ENCODE measurements at places on chromosomes 5 and 9. TPM values are rescaled to one million over a fixed set of nuclear protein-coding genes. Genes with fewer than 3 reads are reported as not detected.

- DNase-seq: peak; percentile 41
These were observed 541.0 kb downstream of the RAB3C start for GRCh38 chr5:59123595-59124561.

DNA sequence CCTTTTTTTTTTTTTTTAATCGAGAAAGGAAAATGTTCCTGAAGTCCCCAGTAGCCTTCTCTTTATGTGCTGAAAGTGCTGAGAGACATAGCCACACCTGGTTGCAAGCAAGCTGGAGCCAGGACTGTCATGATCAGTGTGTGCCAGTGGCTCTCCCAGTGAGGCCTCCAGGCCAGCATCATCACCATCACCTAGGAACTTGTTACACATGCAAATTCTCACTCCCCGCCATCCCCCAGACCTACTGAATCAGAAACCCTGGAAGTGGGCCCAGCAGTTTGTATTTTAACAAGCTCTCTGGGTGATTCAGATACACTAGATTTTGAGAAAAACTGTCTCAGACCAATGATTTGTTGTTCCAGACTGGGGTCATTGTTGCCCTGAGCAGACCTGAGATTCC is 181.9 kb upstream of the GLRA1 start:
- DNase-seq: no peak

DNA sequence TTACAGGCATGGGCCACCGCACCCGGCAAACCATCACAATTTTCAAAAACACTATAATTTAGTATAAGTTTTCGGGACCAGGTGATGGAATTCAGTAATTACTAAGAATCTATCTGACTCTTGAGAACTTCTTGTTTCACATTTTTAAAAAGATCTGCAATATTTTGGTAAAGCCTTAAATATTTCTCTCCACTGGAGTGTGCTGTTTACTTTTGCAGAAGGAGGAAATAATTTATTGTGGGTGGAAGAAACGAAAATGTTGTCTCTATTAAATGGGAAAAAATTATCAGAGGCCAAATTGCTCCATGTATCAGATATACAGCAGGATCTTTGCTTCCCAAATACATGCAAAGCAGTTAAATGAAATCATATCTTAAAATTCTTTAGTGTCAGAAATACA is 566.8 kb upstream of the CYLC2 start:
- no peak for DNase-seq

- DNase-seq: no peak
These were observed at the start of gene C9orf152 for GRCh38 chr9:110208031-110208430. C9orf152 (minus strand) TSS chr9:110208159; CDS start chr9:110207579, 580 bp downstream.

- DNase-seq: no peak
These were observed 16.3 kb downstream of the LRSAM1 start for GRCh38 chr9:127467621-127468020.

Gene DPP7
- 14.9 TPM for total RNA-seq

Gene N4BP3
- under 0.01 TPM for total RNA-seq

All from IMR-90 (cell line).